Astrocyte of the cerebellum (primary cell): ENCODE measurements at places on chromosomes 7 and 10.

GRCh38 chr10:90635111-90635765 is 222.6 kb downstream of the HTR7 start:
- DNase-seq = no peak

- no peak for DNase-seq
Measured at GRCh38 chr7:98244871-98245270, 7.2 kb downstream of the TECPR1 start.

DNA sequence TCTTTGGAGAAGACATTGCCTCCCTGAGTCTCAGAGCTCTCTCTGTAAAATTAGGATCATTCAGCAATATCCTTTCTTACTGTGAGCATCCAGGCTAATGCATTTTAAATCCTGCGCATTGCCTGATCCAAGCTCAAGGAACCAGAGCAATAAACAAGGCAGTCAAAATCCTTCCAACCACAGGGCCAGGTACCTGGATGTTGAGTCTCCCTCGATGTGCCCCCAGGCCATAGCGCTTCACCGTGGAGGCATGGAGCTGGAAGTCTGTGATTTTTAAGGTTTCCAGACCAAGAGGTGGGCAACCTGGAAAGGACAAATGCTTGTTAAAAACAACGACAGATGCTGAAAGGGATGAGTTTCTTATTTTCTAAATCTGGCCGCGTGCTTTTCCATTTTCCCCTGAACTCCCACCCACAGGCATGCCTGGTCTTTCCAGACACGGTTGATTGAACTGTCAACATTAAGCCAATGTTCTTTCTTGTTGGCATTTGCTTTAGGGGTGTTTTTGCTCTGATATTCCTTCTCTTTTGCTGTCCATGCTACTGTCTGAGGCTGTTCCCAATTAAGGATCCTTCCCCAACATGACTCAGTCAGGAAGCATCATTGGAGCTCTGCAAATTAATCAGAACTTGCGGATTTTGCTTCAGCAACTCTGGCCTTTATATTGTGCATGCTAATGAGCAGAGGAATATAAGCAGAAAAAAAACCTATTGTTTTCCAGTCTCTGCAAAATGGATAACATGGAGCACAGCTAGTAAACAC is 29.0 kb downstream of the CPXM2 start:
- DNase-seq = no peak

GRCh38 chr7:151752816-151753595 is 123.9 kb downstream of the PRKAG2 start:
- DNase-seq = no peak

- DNase-seq = no peak
Measured at GRCh38 chr10:124281666-124282065, 137.1 kb downstream of the OAT start.

DNA sequence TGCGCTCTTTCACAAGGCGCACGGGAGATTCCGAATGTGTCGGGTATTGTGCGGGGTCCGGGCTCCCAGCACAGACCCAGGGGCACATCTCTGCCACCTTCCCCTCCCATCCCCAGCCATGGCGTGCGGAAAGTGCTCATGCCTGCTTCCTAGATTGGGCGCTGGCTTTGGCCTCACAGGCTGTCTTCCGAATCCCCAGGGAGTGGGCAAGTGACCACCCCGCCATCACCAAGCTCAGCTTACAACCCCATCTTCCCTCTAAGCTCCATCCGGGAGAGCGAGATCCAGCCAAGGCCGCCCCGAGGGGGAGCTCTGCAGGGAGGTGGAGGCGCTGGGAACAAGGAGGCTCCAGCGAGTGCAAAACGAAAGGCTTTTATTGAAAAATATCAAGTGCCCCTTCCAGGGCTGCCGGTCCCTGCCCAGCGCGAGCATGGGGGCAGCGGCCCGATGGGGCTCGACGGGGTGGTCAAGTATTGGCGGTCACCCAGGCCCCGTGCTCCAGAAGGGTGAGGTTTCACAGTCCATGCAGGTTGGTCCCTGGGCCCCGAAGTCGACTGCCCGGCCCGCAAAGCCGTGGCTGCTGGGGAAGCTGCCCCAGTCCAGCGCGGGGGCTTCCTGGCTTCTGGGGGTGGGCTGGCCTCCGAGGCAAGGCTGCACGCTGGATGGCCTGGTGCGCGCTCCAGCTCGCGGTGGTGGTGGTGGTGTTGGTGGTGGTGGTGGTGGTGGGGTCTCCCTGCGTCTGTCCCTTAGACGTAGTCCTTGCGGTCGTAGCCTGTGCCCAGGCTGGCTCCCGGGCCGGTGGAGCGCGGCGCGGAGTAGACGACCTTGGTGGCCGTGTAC is 1.2 kb downstream of the CLDN3 start:
- no peak for DNase-seq

- DNase-seq = no peak
Measured at GRCh38 chr7:125363873-125364272, 434.2 kb upstream of the POT1 start.

DNA sequence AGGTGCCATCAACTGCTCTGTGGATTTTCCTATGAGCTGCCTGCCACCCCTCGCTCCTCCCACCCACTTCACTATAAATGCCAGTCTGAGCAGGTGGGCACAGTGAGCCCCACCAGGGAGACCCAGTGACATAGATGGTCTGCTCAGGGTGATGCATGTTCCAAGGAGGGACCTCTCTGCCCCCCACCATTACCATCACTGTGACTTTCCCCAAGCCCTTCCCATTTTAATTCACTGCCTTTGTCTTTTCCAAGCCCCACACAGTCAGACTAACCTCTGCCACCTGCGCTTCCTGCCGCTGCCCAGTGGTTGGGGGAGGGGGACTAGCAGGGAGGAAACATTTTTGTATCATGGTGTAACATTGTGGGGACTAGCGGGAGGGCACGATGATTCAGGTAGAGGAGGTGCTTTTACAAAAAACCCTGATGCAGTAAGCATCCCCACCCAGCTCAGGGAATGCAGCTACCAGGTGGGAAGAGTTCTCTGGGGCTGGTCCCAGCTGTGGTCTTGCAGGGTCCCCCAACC is 24.6 kb downstream of the PRSS2 start:
- DNase-seq = no peak

- no peak for DNase-seq
Measured at GRCh38 chr10:77710759-77711682, 73.4 kb upstream of the KCNMA1 start.

GRCh38 chr7:52811537-52811936 is 223.9 kb upstream of the POM121L12 start:
- DNase-seq = no peak
